Sigmoid colon (tissue), 7 donors: ENCODE measurements at places on chromosomes 12 and 14. TPM values are rescaled to one million over a fixed set of nuclear protein-coding genes. Genes with fewer than 3 reads are reported as not detected.
A peak's percentile ranks its signal among the peaks of the same experiment; 100 is the strongest.

DNA sequence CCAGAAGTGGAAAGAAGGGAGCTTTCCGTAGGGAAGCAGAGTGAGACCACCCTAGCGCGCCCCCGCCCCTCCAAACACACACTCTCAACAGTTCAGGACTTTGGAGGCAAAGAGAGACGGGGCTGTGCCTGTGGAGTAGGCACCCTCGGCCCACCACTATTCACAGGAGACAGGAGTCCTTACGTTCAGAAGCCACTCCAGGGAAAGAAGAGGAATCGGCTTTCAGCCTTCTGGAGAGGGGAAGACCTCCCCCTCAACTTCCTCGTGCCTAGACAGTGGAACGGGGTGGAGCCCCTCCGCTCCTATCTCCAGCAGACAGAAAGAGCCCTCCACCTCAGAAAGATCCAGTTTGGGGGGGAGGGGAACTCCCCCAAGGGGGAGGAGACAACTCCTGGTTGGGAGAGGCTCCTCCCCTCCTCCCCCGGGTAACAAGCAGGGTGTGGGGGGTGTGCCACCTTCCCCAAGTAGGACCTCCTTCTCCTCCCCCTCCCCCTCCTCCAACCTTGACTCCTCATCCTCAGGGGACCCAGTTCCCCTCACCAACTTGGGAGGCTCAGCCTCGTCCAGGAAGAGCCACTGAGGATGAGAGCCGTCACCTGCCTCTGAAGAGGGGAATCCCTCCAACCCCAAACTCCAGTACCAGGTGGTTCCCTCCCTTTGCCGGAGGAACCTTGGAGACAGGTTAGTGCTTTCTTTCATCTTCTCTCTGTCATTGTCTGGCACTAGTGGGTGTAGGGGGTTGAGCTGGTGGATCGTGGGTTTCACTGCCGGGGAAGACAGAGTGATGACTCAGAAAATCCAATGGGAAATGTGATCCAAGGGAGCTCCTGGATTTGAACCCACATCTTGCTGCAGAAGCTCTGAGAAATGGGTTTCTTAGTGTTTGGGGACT lies 883 bp downstream of the FOXJ2 start:
- peak; percentile 87 for DNase-seq

DNA sequence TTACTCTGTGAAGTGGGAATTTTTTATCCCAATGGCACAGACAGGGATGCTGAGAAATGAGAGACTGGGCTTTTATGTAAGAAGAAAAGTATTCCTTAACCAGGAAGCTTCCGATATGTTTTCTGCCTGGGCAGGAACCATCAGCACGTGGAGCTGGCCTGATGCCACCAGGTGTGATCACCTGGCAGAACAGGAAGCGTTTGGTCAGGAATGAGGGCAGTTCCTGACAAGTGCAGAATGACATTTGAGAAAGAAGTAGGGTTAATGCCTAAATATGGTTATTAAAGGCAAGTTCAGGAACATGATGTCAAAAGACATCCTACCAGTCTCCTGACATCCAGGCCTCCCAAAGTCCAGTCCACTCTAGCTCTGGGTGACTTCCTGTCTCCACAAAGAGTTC lies 210.3 kb downstream of the NUAK1 start:
- DNase-seq: no peak

- no peak for DNase-seq
Measured at GRCh38 chr14:32491416-32492016, 162.4 kb downstream of the AKAP6 start.

DNA sequence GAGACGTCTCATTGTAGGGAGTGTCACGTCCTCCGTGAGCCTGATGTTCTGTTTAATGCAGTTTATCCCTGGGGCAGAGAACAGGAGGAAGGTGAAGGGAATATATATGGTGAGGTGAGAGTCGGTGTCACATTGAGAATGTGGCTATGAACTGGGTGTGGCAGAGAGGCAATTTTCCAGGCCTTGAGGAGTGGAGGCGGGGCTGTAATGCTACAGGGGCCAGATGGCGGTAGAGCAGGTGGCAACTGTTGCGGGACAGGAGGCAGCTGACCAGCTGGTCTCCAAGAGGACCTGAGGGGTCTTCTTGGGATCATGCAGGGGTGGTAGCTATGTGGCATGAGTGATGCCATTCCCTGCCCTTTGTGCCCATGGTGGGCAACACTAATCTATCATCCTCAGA lies 59.6 kb downstream of the CACNA1C start:
- DNase-seq: peak; percentile 38

FAIM2 gene
- 6.4 TPM for total RNA-seq

DNA sequence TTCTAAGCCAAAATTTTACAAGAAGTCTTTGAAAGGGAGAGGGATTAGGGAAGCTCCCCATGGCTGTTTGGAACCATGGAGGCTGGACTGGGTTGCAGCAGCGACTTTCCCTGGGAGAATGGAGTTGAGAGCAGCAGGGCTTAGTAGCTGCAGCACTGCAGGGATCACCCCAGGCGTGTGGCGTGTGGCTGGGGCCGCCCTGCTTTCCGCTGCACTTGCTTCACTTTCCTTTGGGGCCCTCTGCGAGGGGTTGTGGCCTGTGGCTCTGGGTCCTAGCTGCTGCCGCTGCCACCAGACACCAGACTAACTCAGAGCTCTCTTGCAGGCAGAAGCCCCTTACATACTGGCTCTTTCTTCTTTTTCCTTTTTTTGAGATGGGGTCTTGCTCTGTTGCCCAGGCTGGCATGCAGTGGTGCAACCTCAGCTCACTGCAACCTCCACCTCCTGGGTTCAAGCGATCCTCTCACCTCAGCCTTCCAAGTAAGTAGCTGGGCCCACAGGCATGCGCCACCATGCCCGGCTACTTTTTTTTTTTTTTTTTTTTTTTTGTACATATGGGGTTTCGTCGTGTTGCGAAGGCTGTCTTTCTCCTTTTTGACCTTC lies 25.4 kb downstream of the CCDC62 start:
- no peak for DNase-seq

DNA sequence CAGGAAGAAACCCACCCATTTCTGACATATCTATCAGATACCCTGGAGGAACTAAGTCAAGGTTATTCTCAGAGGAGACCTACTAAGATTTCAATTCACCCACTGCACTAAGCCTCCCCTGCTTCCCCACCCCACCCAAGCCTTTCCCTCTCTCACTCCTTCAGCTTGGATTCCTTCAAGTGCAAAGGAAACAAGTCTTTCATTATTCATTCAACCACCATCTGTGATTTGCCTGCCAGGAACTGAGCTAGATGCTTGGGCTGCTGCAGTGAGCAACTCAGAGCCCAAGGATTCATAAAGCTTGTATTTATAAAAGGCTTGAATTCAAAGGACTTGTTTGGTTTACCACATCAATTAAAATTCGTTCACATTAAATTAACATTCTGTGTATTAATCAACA lies 161.3 kb downstream of the GXYLT1 start:
- no peak for DNase-seq

DNA sequence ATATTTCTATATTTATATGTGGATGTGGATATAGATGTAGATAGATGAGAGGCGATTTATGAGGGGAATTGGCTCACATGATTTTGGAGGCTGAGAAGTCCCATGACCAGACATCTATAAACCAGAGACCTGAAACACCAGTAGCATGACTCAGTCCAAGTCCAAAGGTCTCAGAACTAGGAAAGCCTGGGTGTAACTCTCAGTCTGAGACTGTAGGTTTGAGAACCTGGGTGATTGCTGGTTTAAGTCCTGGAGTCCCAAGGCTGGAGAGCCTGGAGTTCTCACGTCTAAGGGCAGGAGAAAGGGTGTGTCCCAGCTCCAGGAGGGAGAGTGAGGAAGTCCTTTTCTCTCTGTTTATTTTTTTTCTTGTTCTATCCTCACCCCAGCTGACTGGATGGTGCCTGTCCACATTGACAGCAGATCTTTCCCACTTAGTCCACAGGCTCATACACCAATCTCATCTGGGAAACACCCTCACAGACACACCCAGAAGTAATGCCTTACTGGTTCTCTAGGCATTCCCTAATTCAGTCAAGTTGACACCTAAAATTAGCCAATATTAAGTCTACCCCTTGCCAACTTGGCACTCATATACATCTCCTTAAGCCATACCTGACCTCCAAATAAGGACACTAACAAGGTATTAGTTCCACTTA lies 45.4 kb downstream of the EMP1 start:
- no peak for DNase-seq

CMKLR1 gene
- total RNA-seq: 13.2 TPM

DNA sequence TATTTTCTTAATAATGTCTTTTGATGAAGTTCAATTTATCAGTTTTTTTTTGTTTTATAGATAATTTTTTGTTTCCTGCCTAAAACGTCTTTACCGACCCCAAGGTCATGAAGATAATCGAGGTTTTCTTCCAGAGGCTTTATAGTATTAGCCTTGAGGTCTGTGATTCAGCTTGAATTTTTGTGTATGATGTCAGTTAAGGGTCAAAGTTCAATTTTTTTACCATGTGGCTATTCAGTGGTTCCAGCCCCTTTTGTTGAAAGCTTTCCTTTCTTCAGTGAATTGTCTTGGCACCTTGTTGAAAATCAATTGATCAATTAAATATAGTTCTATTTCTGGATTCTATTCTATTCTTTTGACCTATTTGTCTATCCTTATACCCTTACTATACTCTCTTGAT lies 3.2 kb upstream of the MGST1 start:
- DNase-seq: no peak

GRCh38 chr14:53620317-53620716 lies 336.3 kb downstream of the BMP4 start:
- no peak for DNase-seq

DNA sequence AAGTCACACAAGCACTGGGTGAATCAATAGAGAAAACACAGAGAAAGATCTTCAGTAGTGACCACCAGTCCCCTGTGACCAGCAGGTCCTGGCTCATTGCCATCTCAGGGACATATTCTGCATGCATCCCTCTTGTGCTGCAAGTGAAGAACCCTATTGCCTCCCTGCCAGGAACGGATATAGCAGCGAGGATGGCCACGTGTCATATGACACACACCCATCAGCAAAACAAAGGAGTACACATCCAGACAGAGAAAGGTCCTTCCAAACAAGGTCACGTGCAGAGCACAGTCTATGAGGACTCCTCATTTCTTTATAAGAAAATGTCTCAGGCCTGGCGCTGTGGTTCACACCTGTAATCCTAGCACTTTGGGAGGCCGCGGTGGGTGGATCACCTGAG lies 638.4 kb downstream of the FLRT2 start:
- DNase-seq: no peak

DNA sequence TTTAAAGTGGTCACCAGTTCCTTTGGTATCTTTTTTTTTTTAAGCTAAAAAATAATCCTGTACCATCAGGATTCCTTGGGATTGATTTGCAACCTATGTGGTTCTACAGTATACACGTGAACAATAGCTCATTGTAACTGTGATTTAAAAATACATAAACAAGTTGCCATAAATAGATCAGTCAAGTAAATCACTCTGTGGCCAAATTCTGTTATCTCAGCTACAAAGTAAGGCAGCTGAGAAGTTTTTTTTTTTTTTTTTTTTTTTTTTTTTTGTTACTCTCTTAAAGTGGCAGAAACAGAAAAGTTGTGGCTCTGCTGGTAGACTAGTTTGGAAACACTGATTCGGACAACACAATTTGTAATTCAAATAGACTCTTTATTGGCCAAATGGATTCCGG lies 104.5 kb downstream of the PRICKLE1 start:
- no peak for DNase-seq

DCN gene
- total RNA-seq: 675 TPM

VSX2 gene
- total RNA-seq: not detected

IL22 gene
- total RNA-seq: not detected

DNA sequence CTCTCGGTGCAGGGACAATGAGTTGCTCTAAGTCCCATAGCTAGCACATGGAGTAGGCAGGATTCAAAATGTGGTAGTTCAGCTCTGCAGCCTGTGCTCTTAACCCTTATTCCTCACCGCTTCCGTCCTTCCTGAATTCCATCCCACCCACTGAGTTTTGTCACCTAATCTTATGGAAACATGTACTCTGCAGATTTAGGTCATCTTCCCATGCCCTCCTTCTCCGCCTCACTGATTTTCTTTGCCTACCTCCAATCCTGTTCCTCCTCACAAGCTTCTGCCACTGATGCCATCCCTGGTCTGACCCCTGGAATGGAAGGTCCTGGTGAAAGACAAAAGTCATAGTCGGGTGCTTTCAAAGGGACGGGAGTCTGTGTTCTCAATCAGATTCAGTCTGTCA lies 46.5 kb upstream of the ABCC9 start:
- DNase-seq: no peak

TAS2R8 gene
- not detected for total RNA-seq

GRCh38 chr14:94946244-94946643 lies 176.3 kb upstream of the GSC start:
- no peak for DNase-seq

ESR2 gene
- 0.16 TPM for total RNA-seq

GRCh38 chr14:21300892-21301291 lies 21.0 kb downstream of the RPGRIP1 start:
- DNase-seq: no peak

RNFT2 gene
- 4.3 TPM for total RNA-seq

DNA sequence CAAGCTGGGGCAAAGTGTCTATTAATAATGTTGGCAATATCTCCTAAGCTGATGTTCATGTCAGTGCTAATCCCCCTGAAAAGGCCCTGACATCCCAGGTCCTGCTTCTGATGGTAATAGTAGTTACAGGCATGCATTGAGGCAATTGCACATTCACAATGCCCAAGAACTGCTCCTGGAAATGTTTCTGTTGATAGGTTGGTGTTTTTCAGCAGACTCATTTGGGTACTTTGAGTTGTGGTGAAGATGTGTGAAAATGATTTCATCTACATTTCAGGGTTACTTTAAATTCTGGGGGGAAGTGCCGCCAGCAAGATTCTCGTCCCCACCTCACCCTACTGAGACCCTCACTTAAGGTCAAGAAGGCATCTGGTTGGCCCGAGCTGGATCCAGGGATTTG lies 92.9 kb downstream of the BBS10 start:
- no peak for DNase-seq

PDZRN4 gene
- 87.2 TPM for total RNA-seq

PRR4 gene
- total RNA-seq: 4.4 TPM

GRCh38 chr12:121561009-121561395 lies 19.8 kb downstream of the KDM2B start:
- DNase-seq: no peak

DNA sequence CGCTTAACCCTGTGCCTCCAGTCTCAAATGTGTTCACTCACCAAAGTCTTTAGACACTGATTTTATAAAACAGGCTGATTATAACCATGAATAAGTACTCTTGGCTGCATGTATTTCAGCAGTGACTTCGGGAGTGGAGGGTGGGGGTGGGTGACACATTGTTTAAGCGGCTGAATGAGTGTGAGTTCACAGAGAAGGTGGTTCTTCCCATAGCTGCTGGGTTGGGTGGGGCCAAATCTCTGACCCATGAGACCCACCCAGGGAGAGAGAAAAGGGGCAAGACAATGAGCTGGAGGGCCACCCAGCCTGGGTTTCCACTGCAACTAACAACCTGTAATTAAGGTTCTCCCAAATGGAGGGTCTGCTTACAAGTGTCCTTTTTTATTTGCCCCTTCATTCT lies 96.4 kb downstream of the SYNE3 start:
- DNase-seq: no peak

RPS6KL1 gene
- 4.6 TPM for total RNA-seq

DNA sequence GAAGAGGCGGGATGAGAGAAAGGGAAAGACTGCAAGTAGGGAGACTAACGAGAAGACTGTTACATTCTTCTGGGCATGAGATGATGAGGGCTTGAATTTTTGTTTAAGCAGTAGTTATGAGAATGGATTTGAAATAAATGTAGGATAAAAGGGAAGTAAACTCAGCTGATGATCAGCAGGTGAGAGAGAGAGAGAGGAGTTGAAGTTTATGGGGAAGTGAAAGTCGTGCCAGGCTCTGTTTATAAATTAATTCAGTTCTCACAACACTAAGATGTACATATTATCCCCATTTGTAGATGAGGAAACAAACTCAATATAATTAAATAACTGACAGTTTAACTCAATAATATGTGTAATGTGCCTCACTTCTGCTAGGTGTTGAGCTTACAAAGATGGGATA lies 170.0 kb upstream of the RMST start:
- DNase-seq: no peak
